ENCODE measurements at places on chromosomes 12 and 14.

GRCh38 chr14:24392325-24393091 lies 6.3 kb upstream of the NYNRIN start:
- DNase-seq, result no peak

DNA sequence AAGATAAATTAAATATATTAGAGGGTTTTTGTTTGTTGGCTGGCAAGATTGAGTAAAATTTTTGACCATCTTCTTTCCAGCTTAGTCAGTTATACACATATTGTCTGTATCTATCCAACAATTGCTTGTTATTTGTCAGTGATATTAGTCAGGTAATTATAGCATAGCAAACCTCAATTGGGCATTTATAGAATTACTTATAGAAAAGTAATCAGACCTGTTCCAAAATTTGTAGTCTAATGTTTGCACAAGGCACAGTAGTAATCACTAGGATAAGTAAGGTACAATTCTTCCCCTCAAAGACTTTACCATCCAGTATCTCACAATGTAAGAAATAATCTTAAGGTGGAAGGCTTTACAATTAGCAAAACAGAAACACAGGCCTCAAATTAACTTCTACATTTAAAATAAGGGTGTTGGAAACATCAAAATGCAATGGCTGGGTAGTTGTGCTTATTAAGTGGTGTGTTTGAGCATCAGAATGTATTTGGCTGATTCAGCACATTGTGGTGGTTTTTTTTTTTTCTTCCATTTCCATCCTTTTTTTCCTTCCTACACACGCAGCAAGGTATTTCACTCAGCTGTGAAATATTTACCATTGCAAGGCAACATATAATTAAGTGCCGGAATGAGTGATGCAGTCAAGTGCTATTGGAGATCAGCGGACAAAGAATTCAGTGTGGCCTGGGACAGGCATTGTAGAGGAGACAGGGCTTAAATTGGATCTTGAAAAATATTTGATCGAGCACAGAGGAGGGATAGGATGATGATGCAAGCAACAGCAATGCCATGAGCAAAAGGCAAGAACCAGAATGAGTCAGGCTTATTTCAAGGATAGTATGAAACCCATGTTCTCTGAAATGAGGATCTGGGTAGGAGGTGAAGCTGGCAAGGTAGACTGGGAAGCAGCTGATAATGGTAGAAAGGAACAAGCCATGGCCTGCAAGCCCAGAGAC lies 178.2 kb downstream of the AKAP6 start:
- DNase-seq, result no peak

DNA sequence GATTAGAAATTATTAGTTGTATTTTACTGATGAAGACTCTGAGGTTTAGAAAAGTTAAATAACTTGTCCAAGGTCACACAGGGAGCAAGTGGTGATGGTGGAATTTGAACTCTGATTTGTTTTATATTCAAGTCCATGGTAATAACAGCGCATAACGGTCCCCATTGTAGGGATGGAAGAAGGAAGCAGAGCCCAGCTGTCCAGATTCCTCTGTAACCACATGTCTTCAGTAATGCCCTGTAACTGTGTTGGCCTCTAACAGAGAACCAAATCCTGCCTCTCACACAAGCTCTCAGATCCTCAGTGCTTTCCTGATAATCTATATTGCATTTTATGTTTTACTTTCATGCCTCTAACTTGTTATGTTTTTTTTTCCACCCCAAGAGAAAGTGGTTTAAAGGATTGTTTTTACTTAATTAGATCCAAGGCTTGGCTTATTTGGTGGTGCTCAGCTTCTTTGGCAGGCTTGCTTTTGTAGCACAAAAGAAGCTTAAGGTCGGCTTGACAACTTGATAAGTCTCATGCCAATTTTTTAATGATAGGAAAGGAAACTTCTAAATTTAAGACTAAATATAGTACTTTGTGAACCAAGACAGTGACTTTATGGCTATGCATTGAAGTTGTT lies 105.1 kb upstream of the SEL1L start:
- DNase-seq, result no peak

DNA sequence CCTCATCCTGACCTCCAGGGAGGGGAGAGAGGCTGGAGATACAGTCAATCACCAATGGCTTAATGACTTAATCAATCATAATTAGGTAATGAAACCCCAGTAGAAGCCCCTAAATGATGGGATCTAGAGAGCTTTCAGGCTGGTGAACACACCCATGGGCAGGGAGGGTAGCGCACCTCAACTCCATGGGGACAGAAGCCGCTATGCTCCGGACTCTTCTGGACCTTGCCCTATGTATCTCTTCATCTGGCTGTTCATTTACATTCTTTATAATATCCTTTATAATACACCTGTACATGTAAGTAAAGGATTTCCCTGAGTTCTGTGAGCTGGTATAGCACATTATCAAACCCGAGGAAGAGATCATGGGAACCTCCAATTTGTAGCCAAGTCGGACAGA lies 205.9 kb downstream of the STXBP6 start:
- no peak for DNase-seq

DNA sequence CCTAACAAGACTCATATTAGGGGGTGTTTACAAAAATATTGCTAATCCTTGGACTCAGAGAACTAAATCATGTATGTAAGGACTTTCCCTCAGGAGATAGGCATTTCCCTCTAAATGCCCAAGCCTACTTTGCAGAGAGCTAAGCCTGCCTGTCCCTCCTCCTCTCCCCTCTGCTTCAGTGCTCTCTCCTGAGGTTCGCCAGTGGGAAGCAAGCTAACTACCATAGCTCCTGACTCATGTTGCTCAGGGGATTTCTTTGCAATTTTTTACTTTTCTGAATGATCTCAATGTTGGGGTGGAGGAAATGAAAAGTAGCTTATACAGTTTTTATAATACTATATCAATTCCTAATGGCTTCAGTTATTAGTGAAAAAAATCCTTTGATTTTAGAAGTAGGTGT lies 29.6 kb downstream of the IFT43 start:
- DNase-seq, result no peak
